NCI-H2029 (cell line): ENCODE measurements at places on chromosomes 6 and 20.

DNA sequence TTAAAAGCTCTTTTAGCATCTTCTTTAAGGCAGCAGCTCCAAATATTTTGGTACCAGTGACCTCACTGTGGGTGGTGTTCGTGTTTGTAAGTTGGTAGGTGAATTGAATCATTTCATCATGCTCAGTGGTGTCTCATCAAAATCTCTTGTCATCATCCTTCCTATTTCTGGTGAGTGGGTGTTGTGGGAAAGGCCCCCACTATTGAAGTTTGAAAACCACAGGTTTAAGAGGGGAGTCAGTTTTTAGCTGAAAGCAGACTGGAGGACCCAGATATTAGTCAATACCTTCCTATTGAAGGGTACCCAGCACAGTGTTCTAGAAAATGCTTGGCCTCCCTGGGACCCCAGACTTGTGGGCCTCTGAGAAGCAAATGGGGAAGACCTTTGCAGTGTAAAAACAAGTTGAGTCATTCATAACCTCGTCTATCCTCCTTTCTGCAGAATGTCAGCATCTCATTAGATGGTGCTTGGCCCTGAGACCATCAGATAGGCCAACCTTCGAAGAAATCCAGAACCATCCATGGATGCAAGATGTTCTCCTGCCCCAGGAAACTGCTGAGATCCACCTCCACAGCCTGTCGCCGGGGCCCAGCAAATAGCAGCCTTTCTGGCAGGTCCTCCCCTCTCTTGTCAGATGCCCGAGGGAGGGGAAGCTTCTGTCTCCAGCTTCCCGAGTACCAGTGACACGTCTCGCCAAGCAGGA, 3.7 kb downstream of the PIM1 start:
- DNase-seq = no peak

- DNase-seq = no peak
These were observed 22.7 kb upstream of the SCRT2 start for GRCh38 chr20:698276-698675.

- DNase-seq = peak; percentile 54
These were observed 154.6 kb upstream of the SOX4 start for GRCh38 chr6:21438986-21439352.

- no peak for DNase-seq
These were observed 41.8 kb upstream of the TINAG start for GRCh38 chr6:54266400-54266923.

GRCh38 chr6:107965746-107966145, 7.7 kb upstream of the SEC63 start:
- DNase-seq = no peak

- DNase-seq = no peak
These were observed 7.5 kb upstream of the CCDC28A start for GRCh38 chr6:138765896-138766655.

DNA sequence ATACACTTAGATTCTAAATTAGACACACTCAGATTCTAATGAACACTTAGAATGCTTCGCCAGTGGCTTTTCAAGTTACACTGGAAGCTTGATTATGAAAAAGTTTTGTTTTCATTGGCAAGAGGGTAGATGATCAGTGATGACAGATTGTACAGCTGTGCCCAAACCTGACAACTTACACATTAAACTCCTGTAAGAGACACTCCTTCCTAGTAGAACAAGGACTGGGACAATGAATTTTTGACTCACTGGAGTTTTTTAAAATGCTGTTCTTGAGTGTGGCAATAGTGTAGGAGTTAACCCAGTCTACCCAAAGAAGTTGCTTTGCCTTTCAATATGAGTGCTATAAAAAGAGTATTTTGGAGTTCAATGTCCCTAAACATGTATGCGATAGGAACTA, 140.8 kb downstream of the SLC16A10 start:
- DNase-seq = no peak

GRCh38 chr6:89392823-89393222, 19.2 kb downstream of the RRAGD start:
- DNase-seq = no peak

- no peak for DNase-seq
These were observed 173.9 kb downstream of the LMBRD1 start for GRCh38 chr6:69622924-69623323.

GRCh38 chr6:66190858-66191257, 483.8 kb upstream of the EYS start:
- no peak for DNase-seq

GRCh38 chr20:33733654-33734576, 2.1 kb downstream of the ZNF341 start:
- no peak for DNase-seq

DNA sequence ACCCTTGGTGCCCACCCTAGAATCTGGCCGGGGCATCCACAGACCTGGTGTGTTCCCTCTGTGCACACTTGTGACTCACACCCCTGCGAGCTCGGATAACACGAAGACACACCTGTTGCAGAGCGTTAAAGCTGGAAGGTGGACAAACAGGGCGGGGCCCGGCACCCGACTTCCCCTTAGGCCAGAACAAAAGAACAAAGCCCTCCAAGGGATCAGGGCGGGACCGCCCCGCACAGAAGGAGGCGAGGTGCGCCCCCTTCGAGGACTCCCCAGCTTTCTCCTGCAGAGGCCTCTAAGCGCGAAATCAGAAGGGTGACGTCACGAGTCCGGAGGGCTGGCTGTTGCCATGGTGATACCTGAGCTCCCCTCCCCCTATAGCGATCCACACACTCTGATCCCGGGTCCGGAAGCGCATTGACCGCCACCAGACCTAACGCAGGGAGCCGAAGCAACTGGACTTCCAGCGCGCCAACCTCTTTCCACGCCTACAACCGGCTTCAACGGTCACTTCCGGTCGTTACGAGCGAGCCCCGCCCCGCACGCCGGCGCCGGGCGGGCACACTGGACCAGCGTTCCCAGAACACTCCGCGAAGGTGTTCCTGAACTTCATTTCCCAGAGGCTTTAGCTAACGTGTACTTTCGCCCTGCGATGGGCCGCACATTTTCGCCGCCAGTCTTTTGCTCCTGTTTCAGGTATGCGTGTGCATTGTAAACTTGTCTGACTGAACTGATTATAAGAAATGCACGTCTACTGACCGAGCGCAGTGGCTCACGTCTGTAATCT, at the start of gene ZNF184:
ZNF184 (minus strand) TSS at position 489 of the 784 bp plus-strand sequence. CDS start 811 bp downstream, outside the sequence.
- DNase-seq = peak; percentile 97
